GM20000 (cell line): ENCODE measurements at places on chromosomes 12 and 14.

DNA sequence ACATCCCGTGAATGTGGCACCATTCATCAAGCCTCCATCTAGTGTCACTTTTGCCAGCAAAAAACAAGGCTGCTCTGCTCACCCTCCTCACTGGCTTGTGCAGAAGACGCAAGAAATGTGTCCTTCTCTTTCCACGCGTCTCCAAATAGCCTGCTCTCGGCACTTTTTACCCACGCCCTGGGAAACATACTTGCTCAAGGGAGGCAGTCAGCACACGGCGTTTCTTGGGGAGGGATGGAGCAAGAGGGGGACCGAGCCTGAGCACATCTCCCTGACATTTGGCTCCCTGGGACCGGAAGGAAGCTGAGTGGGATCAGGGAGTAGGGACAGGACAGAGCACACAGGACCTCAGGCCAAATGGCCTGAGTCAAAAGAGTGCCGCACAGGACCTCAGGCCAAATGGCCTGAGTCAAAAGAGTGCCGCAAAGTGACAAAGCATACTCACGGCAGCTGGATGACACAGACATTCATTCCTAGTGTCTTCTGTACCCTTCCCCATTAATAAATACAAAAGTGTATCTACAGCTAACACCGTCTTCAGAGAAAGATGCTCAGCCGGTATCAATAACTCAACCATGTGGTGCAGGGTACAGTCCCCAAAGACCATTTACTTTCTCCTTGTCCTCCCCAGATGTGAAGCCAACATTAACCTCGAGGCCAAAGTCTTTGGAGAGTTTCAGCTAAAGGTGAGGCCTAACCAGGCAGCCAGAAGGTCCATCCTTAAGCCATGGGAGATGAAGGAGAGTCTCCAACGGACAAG is 7.1 kb downstream of the BCL11B start:
- DNase-seq, result no peak

DNA sequence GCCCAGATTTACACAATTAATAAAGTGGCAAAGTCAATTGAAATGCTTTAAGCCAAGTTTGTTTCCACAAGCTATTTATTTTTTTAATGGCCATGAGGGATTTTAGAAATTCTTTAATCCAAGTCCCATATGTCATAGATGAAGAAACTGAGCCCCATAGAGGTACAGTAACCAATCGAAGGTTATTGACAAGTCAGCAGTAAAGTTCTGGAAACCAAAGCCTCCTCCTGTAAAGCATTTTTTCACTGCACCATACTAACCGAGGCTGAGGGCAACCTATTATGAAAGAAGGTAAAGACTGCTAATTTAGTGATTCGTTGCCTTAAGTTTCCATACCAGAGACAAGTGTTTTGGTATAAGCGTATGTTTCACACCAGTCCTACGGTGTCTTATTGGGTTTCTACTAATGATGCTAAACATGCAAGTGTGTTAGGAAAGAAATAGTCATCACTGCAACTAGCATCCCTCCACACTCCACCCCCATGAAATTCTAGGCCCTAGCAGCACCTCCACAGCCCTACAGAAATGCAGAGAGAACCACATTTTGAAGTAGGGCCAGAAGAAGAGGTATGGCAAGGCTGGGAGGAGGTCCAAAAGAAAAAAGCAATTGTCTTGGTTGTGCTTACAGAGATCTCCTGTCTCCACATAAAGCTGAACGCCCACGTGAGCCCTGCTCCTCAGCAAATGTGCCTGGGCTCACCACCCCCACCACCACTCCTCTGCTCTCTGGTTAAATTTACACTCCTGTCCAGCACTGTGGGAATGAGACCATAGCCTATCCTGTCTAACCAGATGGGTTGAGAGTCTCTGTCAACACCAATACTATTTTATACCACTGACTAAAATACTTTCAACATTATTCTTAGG is 271.1 kb upstream of the G2E3 start:
- DNase-seq, result no peak

- DNase-seq, result no peak
Observed at GRCh38 chr12:41122894-41123293, 65.2 kb upstream of the PDZRN4 start.

DNA sequence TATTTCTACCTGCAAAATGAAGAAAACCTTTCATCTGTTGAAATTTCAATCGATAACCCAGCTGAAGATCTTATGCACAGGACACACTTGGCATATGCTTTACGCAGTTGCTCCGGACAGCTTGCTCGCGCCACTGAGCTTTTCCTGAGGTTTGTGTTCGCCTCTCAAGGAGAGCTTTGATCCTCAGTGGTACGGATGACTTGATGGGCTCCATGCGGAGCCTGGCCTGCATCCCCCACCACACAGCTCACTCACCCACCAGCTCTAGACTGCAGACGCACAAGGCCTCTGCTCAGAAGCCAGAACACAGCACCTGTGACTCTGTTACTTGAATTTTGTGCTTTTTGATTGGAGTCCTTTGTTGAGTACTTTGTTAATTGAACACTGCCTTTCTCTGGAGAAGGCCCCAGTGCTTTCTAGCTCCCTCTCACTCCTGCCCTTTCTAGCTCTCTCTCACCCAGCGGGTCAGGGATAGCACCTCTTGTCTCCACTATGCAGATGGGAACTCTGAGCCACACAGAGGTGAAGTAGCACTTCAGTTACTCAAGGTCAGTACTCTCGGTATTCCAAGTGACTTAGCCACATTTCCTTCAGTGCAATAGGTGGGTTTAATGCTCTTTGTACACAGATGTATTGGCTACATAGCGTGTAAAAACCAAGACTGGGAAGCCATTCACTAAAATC is 52.1 kb downstream of the TBC1D30 start:
- DNase-seq, result no peak

DNA sequence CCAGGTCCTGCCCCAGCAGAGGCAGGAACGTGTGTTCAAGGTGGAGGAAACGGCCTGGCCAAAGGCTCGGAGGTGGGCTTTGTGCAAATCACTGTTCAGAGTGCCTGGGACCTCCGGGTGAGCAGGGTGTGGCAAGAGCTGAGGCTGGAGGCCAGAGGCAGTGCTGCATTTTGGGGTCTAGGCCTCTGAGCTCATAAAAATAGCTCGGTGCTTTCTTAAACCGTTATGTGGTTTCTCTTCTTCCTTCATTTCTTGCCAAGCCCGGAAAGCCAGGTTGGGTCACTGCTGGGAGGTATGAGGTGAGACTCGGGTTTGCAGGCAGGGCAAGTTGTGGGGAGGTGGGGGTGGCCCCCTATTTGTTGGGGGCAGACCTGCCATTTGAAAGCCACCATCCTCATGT is 178.8 kb upstream of the MYL2 start:
- DNase-seq, result no peak

DNA sequence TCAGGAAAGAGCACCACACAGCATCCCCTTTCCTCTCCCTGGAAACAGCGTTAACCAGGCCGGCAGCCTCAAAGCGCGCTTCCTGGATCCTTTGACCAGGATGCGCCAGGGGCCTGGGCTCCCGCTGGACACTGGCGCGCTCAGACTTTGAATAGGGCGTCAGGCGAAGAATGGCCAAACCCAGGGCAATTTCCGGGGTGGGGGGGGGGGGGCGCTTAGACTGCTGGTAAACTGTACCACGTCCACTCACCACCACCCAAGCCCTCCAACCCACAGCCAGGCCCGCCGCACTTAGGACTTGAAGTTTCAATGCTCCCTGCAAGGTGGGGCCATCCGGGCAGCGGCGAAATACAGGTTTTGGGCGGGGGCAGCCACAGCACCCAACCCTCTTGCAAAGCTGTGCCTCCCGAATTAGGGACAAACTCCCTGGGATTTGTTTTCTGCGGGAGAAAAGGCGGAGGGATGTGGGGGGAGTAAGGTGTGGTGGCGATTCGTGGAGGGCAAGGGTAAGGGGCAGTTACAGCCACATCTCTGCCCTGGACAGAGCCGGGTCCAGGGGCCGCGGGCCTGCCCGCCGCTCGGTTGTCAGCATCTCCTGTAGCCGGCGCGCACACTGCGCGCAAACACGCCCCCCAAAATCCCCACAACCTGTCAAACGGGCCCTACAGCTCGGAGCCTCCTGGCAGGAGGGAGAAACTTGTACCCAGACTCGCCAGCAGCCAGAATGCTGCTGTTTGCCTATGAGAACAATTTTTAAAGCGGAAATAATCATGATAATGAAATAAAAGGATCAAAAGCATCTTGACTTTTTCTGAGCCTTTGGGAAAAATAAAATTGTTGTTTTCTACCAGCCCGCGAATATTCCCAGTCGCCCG is 958 bp downstream of the RTN1 start:
- no peak for DNase-seq

DNA sequence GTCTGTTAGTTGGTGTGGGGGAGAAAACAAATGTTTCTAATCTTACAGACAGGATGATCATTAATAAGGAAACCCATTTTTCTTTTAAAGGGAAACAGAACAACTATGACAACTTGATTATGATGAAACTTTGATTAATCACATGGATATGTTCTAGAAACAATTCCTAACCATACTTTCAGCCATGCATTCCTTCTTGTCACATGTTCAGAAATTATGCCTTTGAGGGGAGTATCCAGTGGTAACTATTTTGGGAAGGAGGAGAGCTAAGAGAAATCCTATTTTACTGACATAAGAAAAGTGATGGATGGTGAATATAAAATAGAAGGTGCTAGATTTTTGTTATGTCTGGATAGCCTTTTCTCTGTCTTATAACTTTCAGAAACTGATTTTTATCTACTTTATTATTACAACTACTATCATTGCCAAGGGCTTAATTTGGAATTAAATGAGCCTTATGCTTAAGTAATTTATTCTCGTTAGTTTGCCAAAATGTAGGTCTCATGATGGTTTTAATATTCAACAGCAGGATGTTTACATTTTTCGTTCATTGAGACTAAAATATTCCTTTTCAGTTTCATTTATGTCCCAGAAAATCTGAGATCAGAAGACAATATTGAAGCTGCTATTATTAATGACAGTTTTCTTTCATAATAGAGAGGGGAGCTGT is 200.1 kb downstream of the TMTC2 start:
- no peak for DNase-seq

GRCh38 chr12:83199069-83199468 is 512.4 kb downstream of the TMTC2 start:
- DNase-seq, result no peak

DNA sequence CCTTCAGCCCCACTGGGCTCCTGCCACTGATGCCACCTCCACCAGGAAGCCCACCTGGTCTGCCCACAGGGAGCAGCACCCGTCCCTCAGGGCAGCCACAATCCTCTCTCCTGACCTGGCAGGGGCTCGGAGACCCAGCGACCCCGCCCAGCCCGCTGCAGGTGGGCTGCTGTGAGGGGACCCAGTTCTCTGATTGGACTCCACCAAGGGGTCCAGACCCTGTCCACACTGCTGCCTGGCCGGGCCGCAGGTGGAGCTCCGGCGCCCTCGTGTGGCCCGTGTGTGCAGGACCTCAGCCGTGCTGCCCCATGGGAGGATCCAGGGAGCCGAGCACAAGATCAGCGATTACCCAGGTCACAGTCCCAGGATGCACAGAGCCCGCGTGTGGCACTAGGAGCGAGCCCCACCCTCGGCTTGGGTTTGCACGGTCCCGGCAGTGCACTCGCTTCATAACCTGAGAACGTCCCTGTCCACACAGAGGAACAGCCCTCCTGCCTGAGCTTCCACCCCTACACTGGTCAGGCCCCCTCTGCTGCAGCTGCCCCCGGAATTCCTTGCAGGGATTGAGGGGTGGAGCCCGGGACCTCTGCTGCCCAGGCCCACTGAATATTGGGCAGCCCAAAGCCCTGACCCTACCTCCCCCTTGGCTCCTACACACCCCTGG is 35.4 kb upstream of the TMEM179 start:
- DNase-seq, result peak; percentile 86

GRCh38 chr12:69981881-69982475 is 157.0 kb downstream of the MYRFL start:
- DNase-seq, result no peak
